ENCODE measurements at places on chromosomes 4 and X.

- DNase-seq = no peak
Measured at GRCh38 chr4:8777320-8778196, 94.1 kb downstream of the HMX1 start.

- no peak for DNase-seq
Measured at GRCh38 chr4:151700566-151701316, 60.1 kb downstream of the GATB start.

DNA sequence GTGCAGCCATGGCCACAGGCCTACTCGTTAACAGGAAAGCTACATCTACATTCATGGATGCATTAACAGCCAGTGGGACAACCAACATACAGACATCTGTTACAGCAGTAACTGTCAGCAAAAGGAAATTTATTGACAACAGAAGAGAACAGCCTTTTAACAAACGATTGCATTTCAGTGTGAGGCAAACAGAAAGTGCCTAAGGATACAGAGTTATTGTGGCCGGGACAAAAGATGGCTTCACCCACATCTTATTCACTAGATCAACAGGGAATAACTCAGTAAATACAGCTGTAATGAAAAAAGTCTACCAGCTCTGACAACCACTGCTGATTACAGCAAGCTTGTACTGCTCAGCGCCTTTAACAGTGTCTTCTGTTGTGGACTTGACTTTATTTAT lies 61.5 kb upstream of the TBL1X start:
- DNase-seq = no peak

GRCh38 chrX:135512508-135513129 lies 7.8 kb upstream of the INTS6L start:
- DNase-seq = no peak

DNA sequence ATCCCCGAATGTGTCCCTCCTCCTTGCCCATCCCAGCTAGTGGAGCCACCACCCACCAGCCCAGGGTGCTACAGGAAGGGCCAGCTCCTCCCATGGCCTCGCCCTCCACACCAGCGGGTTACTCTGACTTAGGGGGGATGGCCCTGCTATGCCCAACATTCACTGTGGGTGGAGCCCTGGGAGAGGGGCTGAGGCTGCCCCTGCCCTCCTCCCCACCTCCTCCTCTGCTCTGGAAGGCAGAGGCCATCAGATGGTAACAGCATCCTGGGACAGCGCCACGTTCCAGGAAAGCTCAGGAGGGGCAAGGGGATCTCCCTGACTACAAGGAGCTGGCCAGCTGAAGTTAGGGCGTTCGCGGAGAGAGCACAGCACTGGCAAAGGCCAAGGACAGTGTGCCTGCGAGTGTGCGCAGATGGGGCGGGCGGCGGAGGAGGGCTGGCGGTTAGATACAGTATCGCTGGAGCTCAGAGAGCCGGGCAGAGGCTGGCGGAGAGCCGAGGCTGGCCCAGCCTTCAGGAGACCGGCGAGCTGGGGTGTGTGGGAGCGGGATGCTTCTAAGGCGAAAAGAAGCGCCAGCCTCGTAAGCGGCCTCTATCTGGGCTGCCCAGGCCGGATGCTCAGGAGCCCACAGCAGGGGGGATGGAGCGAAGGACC lies 1.5 kb downstream of the JAKMIP1 start:
- DNase-seq = no peak

GRCh38 chr4:41455206-41455605 lies 82.8 kb upstream of the LIMCH1 start:
- DNase-seq = no peak

- DNase-seq = no peak
Measured at GRCh38 chrX:69110116-69110530, 55.1 kb downstream of the PJA1 start.

GRCh38 chr4:26105815-26106699 lies 192.0 kb downstream of the SMIM20 start:
- DNase-seq = no peak

DNA sequence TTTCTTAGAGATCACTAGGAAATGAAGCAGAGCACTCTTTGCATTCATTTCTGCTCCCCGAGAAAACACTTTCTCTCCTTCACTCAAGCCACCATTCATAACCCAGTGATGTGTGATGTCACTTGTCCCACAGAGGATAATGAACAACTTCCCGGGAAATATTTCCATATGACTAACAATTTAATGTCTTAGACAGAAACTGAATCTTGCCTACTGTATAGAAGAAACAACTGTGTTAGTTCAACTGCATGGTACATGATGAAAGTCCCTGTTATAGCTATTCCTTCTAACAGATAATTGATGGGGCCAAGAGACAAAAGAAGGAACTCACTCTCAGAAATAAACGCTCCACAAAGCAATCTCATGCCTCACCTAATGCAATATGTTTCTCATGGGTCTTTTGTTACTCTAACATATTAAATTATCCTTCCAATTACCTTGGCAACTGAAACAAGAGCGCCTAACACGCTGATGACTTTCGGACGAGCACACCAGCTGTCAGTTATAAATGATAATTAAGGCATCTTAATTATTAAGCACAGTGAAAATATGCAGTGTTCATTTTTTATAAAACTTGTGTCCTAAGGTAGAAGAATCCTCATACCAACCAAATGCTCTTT lies 113.7 kb upstream of the TLR3 start:
- DNase-seq = no peak

GRCh38 chr4:41822325-41822724 lies 73.8 kb upstream of the PHOX2B start:
- DNase-seq = no peak

- DNase-seq = no peak
Measured at GRCh38 chrX:72270316-72270866, 6.7 kb downstream of the RPS4X start.

DNA sequence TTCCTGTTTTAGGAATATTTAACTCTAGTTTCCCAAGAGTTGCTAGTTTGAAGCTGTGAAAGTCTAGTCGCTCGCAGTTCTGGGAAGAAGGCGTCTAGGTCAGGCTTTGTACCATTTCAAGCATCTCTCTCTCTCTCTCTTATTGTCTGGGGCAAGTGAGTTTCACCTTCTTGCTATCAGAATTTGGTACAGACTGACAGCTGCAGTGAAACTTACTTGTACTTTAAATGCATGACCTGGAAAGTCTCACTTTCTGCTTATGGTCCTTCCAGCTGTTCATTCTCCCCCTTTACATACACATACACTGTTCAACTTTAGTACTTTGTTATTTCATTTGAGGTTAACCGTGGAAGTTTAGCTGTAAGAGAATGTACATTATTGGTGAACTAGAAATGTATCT lies 4.4 kb downstream of the FRMPD4 start:
- no peak for DNase-seq

- no peak for DNase-seq
Measured at GRCh38 chr4:79163981-79164490, 161.8 kb downstream of the NAA11 start.

DNA sequence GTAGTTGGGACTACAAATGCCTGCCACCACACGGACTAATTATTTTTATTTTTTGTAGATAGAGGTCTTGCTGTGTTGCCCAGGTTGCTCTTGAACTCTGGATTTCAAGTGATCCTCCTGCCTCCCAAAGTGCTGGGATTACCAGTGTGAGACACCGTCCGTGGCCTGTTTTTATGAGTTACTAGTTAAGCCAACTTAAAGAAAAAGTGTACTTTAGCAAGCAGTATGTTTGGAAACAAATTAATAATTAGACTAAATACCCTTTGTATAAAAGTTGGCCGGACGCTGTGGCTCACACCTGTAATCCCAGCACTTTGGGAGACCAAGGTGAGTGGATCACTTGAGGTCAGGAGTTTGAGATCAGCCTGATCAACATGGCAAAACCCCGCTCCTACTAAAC lies 14.2 kb upstream of the PTPN13 start:
- DNase-seq = no peak

DNA sequence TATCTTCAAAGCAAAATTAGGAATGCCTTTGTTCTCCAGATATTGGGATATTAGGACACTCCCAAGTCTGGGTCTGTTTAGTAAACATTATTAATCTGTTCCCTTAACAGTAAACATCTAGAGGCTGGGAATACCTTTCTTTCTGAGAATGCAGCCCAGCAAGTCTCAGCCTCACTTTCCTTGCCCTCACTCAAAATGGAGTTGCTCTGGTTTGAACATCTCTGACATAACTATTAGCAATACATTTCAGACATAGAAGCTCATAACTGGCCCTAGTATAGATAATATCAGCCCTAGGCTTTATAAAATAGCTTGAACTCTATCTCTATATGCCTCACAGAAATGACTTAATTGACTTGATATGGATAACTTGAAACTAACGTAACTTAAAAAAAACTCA lies 299.8 kb downstream of the SPATA18 start:
- DNase-seq = no peak

DNA sequence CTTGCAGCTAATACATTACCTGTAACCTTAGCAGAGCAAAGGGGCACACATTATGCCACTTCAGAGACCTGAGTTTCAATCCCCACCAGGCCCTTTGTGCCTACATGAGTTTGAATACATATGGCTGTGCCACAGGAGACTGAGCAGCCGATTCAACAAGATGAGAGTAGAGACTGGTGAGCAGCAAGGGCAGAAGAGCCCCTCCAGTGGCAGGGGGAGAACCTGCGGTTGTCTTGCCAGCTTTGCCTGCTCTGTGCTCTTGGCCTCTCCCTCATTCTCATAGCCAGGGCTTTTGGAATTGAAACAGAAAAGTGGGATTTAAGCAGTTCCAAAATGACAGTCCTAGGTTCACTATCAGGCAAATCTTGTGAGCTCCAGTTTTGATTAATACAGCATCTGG lies 52.3 kb upstream of the CLNK start:
- DNase-seq = no peak

GRCh38 chr4:103144926-103145325 lies 45.3 kb upstream of the BDH2 start:
- no peak for DNase-seq

- no peak for DNase-seq
Measured at GRCh38 chr4:180058691-180059215, 2184.4 kb upstream of the TENM3 start.

DNA sequence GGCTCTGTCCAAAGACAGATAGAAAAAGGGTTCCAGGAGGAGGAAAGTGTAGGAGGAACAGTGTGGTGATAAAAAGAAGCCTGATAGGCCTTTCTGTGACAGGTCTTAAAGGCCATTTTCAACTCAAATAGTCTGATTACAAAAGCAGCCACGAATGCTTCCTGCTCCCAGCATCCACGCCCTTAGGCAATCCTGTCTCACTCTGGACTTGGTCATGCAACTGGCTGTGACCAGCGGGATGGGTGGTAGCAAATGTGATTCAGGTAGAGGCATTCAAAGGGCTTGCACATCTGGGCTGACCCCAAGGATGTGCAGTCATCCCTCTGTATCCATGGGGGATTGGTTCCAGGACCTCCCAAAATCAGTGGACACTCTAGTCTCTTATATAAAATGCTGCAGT lies 14.4 kb upstream of the SEPSECS start:
- DNase-seq = no peak

DNA sequence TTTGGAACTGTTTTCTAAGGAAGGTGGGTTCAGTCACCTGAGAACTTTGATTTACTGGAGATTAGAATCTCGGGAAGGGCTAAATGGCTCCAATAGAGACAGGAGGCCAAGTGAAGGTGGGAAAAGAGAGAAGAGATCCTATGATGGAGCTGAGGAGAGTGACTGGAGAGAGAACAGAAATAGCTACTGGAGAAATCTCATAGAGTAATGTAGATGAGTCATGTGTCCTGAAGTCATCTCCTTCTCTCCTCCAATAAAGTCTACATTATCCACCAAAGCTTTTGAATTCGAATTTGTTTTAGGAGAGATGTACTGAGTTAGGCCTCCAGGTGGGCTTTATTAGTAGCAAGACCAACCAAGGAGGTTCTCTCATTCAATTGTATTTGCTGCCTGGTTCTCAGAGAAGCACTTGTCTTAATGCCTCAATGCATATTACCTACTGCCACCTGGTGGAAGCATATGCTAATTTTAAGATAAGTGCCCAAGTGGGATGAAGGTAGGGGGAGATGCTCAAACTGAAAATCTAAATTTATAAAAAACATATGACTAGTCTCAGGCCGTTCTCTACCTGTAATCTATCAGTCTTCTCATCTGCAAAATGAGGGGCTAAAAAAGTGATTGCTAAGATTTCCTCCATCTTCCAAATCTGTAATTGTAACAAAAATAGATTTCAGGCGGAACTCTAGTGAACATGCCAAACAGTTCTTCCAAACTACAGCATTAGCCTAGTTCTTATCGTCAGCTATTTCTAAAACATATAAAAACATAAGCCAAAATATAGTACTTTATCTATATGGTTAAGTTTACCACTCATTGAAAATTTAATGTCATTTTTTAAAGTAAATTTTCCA lies 24.4 kb downstream of the TXK start:
- DNase-seq = no peak

DNA sequence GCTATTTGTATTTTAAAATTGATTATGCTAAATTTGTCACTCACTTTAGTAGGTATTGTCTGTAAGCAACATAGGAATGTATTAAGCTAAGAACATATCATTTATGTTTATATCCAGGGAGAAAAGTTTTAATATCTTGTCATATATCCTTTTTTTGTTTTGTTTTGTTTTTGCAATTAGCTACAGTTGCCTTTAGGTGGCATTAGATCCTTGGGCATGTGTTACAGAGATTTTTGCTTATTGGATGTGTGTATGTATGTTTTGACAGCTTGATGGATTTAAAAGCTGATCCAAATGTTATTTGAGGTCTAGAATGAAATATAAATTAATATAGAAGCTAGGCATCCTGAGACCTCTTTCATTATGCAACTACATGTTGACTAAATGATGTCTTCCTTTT lies 36.1 kb upstream of the OTUD4 start:
- no peak for DNase-seq
